ENCODE measurements at places on chromosomes 1 and 21.

- no peak for DNase-seq
Observed at GRCh38 chr21:36697060-36697850, 1.7 kb upstream of the SIM2 start.

DNA sequence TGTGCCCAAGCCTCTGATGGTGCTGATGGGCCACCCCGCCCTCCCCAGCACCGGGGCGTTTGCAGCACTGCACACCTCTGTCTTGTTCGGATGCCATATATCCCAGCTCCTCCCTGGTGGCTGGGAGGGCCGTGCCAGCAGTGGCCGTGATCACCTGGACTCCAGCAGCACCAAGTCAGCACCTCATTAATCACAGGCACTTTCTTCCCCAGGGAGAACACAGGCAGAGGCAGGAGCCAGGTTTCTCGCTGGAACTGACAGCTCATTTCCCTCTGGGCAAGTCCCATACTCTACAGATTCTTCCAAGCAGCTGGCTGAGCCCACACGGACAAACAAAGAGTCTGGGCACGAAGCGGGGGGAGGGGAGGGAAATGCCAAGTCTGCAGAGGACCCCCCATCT, 141.7 kb upstream of the EDN2 start:
- DNase-seq = no peak

GRCh38 chr1:226051365-226051764, 11.2 kb upstream of the H3-3A start:
- no peak for DNase-seq

DNA sequence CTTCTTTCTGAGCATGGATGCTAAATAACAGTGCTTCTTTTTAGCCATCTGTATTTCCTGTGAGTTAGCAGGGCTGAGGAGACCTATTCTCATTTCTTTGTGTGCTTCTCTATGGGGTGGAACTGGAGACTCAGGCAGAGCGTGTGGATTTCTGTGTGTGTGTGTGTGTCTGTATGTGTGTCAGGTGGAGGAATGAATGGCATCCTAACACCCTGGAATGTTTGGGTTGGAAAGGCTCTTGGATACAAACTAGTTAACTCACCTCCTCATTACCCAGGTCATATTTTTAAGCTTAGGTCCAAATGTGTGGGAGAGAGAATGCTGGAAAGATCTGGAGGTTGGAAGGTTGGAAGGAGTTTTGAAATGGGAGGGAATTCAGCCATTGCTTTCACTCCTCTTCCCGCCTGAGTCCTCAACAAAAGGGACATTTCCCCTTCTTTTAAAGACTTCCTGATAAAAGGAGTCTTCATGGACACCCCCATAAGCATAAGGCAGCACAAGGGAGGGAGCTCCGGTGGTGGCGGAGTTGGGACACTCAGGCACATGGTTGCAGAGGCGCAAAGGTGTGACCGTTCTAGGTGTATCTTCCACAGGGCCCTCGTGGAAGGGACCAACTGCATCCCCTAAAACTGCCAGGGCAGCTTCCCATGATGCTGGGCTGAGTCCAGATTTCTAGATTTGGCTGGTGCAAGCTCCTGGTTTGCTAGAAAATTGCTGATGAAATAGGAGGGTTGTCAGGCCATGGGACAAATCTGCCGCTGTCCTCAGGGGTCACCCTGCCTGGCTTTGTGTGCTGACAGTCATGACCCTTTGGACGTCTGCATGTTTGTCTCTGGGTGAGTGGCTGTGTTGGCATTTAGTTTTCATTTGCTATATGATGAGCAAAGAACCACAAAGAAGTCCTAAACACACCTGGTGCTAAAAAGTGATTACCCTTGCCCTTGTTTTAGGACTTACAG, 37.6 kb downstream of the MTARC1 start:
- no peak for DNase-seq

- peak; percentile 1 for DNase-seq
Observed at GRCh38 chr1:76901158-76901767, 34.0 kb downstream of the ST6GALNAC5 start.

- no peak for DNase-seq
Observed at GRCh38 chr1:119920104-119920968, 24.0 kb upstream of the ADAM30 start.

GRCh38 chr1:229347528-229347927, 4.7 kb upstream of the CCSAP start:
- DNase-seq = no peak

GRCh38 chr1:57157818-57158603, 192.2 kb upstream of the C8B start:
- DNase-seq = no peak

All from pulmonary artery endothelial cell (primary cell).